ENCODE measurements at places on chromosomes 5 and 9. TPM values are rescaled to one million over a fixed set of nuclear protein-coding genes. Genes with fewer than 3 reads are reported as not detected.

The PCDHB5 gene
- total RNA-seq = 7.0 TPM

The ANKRD33B gene
- total RNA-seq = 4.4 TPM

The DDX4 gene
- total RNA-seq = 0.42 TPM

The OLFM1 gene
- total RNA-seq = 21.8 TPM

The CHSY3 gene
- 23.4 TPM for total RNA-seq

The CCDC192 gene
- not detected for total RNA-seq

The ADAM19 gene
- 49.8 TPM for total RNA-seq

The SH2D3C gene
- total RNA-seq = 11.6 TPM

The TMEM252 gene
- not detected for total RNA-seq

Measured in urinary bladder (tissue), 4 donors.